Lower lobe of right lung (tissue), 2 donors: ENCODE measurements at places on chromosomes 5 and 9. TPM values are rescaled to one million over a fixed set of nuclear protein-coding genes. Genes with fewer than 3 reads are reported as not detected.

DNA sequence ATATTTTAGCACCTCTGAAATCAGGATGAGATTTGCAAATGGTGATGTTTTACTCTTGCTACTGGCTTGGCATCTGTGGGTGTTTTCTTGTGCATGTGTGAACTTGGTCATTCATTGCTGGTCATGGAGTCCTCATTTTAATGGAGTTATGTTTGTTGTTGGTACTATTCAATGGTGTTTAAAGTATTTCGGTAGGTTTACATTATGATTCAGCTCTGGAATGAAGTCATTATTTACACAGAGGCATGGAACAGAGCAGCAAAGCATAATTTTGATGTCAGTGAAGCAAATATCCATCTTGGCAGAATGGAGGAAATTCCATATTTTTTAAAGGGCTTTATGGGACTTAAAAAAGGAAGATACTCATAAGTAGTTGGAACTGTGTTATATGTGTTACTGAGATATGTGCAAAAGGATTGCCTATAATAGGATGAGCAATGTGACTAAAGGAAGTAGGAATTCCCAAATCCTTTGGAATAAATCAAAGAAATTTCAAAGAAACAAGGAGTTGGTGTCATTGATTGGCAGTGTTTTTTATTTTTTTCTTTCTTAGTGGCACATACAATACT, 147.4 kb downstream of the ACTBL2 start:
- H3K4me1 ChIP-seq, result no peaks in the 10 kb centered on the region
- no peaks in the 10 kb centered on the region for H3K27me3 ChIP-seq
- H3K27ac ChIP-seq, result no peak overlapping the region
- H3K36me3 ChIP-seq, result no peaks in the 10 kb centered on the region
- no peak overlapping the region for H3K4me3 ChIP-seq
- DNase-seq, result no peak

DNA sequence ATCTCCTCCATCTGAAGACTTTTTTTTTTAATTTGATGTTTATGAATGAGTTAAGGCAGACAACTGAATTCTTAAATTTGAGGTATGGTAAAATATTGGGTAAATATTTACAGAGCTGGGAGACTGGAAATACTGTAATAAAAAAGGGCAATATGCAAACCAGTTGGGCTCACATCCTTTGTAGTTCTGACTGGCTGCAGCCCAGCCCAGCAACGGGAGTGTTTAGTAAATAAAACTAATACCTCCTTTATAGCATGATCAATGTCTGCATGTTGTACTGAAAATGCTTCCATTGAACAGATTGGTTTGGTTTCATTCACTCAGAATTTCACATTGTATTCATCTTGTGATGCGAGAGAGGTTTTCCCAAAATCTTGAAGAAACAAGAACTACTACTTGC, 365.0 kb downstream of the DMRT2 start:
- no peaks in the 10 kb centered on the region for H3K36me3 ChIP-seq
- no peaks in the 10 kb centered on the region for H3K4me1 ChIP-seq
- no peak overlapping the region for H3K27ac ChIP-seq
- H3K27me3 ChIP-seq, result no peaks in the 10 kb centered on the region
- DNase-seq, result no peak

GRCh38 chr9:77679661-77680368, 31.7 kb upstream of the GNA14 start:
- H3K27me3 ChIP-seq, result no peaks in the 10 kb centered on the region
- peaks cover 8% of the 10 kb centered on the region for H3K4me1 ChIP-seq
- H3K4me3 ChIP-seq, result no peak overlapping the region
- no peak overlapping the region for H3K27ac ChIP-seq
- no peaks in the 10 kb centered on the region for H3K36me3 ChIP-seq

DNA sequence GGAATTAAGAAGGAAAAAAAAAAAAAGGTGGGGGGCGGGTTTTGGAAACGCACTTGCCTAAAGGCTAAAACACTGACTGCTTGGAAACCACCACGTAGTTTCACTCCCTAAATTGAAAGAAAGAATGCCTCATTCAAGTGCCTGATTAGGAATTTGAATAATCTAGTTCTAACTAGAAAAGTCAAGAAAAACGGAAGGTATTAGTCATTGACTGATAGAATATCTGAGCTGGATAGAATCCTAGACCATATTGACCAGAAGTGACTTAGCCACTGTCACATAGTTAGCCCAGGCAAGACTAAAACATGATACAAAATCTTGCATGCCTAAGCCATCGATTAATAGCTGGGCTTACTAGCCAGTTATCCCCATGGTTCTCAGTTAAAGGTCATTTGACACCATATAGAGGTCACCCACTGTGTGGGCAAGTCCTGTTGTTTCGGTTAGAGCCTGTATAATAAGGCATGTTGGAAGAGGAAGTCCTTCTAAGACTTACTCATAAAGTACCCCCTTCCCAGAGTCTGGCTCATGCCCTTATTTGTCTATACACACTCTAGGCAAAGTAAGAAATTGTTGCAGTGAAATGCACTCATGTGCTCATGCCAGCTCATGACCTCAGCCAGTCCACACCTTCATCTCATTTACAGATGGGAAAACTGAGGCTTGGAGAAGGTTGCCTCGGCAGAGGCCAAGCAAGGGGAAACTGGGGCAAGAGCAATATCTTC, 40.2 kb downstream of the SH3RF2 start:
- DNase-seq, result no peak
- no peak overlapping the region for H3K4me3 ChIP-seq
- H3K36me3 ChIP-seq, result no peaks in the 10 kb centered on the region
- no peak overlapping the region for H3K27ac ChIP-seq

DNA sequence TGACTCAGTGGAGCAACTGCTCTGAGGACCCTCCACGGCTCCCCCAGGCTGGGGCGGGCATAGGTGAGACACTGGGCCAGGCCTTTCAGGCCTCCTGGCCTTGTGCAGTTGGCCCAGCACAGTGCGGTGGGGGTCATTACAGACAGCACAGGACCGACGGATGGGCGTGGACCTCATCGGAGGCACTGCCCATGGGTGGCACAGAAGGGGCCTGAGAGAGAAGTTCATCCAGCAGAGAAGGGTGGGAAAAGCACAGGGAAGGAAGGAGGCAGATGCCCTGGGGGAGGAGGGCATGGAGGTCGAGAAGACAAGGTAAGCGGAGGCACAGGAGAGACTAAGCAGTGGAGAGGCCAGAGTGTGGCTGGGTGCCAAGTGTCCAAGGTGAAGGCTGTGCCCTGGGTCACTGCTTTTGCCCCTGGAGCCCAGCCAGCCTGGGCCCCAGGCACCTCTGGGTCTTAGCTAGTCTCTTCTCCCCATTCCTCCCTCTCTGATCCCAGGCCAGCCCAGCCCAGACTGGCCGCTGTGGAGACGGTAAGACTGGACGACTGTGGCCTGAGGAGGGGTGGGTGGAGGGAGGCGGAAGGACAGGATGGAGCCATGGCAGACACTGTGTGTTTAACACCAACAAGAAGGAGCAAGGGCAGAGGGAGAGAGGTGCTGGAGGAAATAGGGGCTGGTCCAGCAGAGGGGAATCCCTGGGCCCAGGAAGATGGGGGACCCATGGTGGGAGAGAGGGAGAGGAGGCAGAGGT, 5.7 kb downstream of the IL3 start:
- no peak overlapping the region for H3K4me3 ChIP-seq
- DNase-seq, result no peak
- no peaks in the 10 kb centered on the region for H3K27me3 ChIP-seq
- H3K27ac ChIP-seq, result no peak overlapping the region

- peak overlapping the region; percentile 13 for H3K27ac ChIP-seq
- H3K4me3 ChIP-seq, result no peak overlapping the region
- H3K4me1 ChIP-seq, result peaks cover 7% of the 10 kb centered on the region
- no peaks in the 10 kb centered on the region for H3K27me3 ChIP-seq
- no peak for DNase-seq
Observed at GRCh38 chr5:127871503-127872153, 168.4 kb downstream of the CCDC192 start.

GRCh38 chr5:50794812-50795211, 128.4 kb downstream of the PARP8 start:
- no peaks in the 10 kb centered on the region for H3K27me3 ChIP-seq
- peaks cover 33% of the 10 kb centered on the region for H3K36me3 ChIP-seq
- DNase-seq, result no peak
- no peaks in the 10 kb centered on the region for H3K4me1 ChIP-seq

- DNase-seq, result no peak
- no peaks in the 10 kb centered on the region for H3K36me3 ChIP-seq
- peaks cover 76% of the 10 kb centered on the region for H3K27me3 ChIP-seq
- no peak overlapping the region for H3K27ac ChIP-seq
- no peaks in the 10 kb centered on the region for H3K4me1 ChIP-seq
Observed at GRCh38 chr9:136202454-136203407, 2.2 kb downstream of the LHX3 start.

DNA sequence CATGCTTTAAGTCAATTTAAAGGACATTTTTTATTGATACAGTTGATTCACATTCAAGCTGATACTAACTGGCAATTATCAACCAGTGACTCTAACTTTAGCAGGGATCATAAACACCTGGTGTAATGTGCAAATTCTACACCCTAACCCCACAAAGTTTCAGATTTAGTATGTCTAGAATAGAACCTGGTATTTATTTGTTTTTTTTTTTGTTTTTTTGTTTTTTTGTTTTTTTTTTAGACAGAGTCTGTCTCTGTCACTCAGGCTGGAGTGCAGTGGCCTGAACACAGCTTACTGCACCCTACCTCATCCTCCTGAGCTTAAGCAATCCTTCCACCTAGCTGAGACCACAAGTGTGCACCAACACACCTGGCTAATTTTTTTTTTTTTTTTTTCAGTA, 311.2 kb upstream of the SEMA6A start:
- no peaks in the 10 kb centered on the region for H3K4me1 ChIP-seq
- H3K36me3 ChIP-seq, result no peaks in the 10 kb centered on the region
- no peak overlapping the region for H3K27ac ChIP-seq
- no peak overlapping the region for H3K4me3 ChIP-seq

Gene OBP2B
- not detected for total RNA-seq

Gene TLX3
- total RNA-seq, result not detected

Gene FABP6
- 4.9 TPM for total RNA-seq
